ENCODE measurements at places on chromosomes 12 and 14. TPM values are rescaled to one million over a fixed set of nuclear protein-coding genes. Genes with fewer than 3 reads are reported as not detected.

Gene UNC79
- not detected for total RNA-seq

Gene MAP3K9
- total RNA-seq, result 5.8 TPM

Gene P2RX2
- total RNA-seq, result not detected

Gene ANKRD33
- not detected for total RNA-seq

Gene NR2C1
- 25.0 TPM for total RNA-seq

Gene ANO2
- 1.2 TPM for total RNA-seq

Gene PSMB5
- 476 TPM for total RNA-seq

Gene PLEKHG7
- not detected for total RNA-seq

Gene RNASE1
- 6.0 TPM for total RNA-seq

Gene PIANP
- 0.06 TPM for total RNA-seq

Gene TAC3
- not detected for total RNA-seq

Gene PLA2G1B
- not detected for total RNA-seq

Gene VRTN
- total RNA-seq, result not detected

Gene INHBC
- not detected for total RNA-seq

All from Daoy (cell line).